Prostate gland (tissue), 2 donors: ENCODE measurements at places on chromosomes 11 and 22. TPM values are rescaled to one million over a fixed set of nuclear protein-coding genes. Genes with fewer than 3 reads are reported as not detected.

- no peak for DNase-seq
Measured at GRCh38 chr11:55732936-55733335, 40.3 kb upstream of the OR5D13 start.

DNA sequence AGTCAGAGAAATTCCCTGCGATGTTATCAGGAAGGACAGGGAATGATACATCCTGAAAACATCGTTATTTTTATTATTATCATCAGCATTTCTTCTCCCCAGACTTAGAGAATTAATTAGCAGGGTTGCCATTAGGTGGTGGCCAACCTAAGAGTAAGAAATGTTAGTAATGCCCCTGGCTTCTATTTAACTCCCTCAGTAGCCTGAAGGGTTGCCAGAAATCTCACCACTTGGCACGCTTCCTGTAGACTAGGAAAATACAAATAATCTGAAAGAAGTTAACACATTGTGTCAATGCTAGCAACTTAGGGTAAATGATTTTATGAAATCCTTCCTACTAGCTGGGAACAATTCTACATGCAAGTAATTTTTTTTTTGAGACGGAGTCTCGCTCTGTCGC is 45.5 kb downstream of the ENDOD1 start:
- no peak for DNase-seq

- no peak for DNase-seq
Measured at GRCh38 chr11:111923951-111924350, 5.2 kb downstream of the C11orf52 start.

DNA sequence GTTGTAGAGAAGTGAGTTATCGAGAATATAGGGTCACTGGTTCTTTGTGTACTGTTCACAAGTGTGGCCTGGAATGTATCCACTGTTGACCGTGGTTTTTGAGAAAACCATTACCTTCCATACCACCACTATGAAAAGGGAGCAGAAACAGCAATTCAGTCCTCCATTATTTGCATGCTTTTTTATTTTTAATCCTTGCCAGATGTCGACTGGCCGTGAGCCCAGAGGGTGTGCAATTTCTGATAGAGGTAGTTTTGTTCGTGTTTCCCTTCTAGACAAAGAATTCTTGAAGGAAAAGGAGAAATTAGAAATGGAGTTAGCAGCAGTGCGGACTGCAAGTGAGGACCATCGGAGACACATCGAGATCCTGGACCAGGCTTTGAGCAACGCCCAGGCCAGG is 81.7 kb downstream of the AMOTL1 start:
- DNase-seq = no peak

Gene GRK2
- total RNA-seq = 102 TPM

Gene MYOD1
- total RNA-seq = 0.28 TPM

Gene NLRP10
- total RNA-seq = not detected
